ENCODE measurements at places on chromosomes 6 and 20.

DNA sequence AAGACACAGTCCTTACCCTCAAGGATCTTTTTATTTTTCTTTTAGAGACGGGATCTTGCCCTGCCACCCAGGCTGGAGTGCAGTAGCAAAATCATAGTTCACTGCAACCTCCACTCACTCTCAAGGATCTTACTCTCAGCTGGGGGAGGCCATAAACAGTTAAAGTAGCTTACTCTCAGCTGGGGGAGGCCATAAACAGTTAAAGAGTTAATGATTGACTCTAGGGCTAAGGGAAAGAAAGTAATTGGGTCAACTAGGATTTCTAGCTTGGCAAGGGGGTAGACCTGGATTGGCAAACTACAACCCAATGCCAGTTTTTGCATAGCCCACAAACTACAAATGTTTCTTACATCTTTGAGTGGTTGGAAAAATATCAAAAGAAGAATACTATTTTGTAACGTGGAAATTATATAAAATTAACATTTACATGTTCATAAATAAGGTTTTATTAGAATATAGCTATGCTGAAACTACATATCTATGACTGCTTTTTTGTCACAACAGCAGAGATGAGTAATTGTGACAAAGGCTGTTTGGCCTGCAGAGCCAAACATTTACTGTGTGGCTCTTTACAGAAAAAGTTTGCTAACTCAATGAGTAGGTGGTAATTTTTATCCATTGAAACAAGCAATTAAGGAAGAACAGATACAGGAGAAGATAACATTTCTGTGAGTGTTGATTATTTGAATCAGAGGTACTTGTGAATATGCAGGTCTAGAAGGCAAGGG lies 46.4 kb downstream of the PTPRA start:
- DNase-seq, result no peak

GRCh38 chr6:42424906-42425474 lies 26.7 kb downstream of the TRERF1 start:
- no peak for DNase-seq

GRCh38 chr20:6956056-6956455 lies 188.6 kb downstream of the BMP2 start:
- DNase-seq, result no peak

- DNase-seq, result no peak
Observed at GRCh38 chr6:139381216-139381865, 6.9 kb upstream of the CITED2 start.

GRCh38 chr6:112409311-112409710 lies 62.2 kb downstream of the RFPL4B start:
- no peak for DNase-seq

DNA sequence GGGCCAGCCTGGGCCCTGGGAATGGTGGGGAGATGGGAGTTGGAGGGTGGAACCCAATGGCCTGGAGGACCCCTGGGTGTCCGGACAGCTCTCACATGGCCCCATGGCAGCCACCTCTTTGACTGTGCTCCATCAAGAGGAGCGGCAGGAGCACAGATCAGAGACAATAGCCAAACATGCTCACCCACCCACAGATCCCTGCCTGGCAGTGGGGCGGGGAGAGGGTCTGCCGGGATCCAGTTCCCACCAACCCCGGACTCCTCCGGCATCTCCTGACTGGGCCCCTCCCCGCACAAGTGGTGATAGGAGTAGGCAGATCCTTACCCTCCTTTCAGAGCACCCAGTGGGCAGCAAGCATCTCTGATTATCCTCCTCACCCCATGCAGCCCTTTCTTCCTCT lies 31.9 kb upstream of the MRPS18A start:
- DNase-seq, result no peak

DNA sequence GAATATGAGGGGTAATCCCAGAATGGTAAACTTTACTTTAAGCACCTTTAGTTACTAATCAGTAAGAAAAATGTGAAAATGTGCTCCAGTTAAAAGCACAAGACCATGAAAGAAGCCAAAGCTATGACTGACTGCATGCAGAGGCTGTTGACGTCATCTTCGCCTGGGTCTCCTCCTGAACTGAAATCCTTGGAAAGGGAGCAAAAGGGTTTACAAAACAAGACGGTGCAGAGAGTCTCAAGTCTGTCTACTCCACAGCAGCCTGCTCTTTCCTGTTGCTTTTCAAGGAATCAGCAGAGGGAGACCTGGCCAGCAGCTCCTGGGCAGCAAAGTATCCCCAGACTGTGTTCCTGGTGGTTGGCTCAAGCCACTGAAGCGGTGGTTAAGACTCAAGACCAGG lies 10.2 kb downstream of the FKBP1A start:
- DNase-seq, result no peak

DNA sequence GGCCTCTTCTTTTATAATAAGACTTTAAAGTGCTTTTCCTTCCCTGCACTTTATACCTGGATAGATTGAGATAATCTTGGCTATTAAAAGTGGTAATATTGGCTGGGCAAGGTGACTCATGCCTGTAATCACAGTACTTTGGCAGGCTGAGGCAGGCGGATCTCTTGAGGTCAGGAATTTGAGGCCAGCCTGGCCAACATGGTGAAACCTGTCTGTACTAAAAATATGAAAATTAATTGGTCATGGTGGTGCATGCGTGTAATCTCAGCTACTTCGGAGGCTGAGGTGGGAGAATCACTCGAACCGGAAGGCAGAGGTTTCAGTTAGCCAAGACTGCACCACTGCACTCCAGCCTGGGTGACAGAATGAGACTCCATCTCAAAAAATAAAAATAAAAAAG lies 197.1 kb upstream of the RGS17 start:
- DNase-seq, result no peak

DNA sequence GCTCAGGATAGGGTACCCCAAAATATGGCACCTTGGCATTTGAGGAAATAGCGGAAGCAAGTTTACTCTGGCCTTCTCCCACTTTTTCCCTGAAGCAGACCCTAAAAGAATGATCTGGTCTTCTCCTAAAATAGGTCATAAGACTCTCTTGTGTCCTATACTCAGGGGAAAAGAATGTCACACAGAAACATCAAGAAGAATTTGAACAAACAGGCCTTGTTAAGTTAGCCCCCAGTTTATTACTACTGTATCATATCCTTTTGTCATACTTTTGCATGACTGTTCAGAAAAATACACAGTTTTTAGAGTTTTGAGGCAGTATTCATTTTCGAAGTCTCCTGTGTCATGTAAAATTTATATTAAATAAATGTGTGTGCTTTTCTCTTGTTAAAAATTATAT lies 12.5 kb downstream of the TAAR2 start:
- no peak for DNase-seq

GRCh38 chr6:70424291-70424690 lies 11.0 kb downstream of the FAM135A start:
- no peak for DNase-seq

- DNase-seq, result no peak
Observed at GRCh38 chr6:139863346-139863745, 488.9 kb upstream of the CITED2 start.

DNA sequence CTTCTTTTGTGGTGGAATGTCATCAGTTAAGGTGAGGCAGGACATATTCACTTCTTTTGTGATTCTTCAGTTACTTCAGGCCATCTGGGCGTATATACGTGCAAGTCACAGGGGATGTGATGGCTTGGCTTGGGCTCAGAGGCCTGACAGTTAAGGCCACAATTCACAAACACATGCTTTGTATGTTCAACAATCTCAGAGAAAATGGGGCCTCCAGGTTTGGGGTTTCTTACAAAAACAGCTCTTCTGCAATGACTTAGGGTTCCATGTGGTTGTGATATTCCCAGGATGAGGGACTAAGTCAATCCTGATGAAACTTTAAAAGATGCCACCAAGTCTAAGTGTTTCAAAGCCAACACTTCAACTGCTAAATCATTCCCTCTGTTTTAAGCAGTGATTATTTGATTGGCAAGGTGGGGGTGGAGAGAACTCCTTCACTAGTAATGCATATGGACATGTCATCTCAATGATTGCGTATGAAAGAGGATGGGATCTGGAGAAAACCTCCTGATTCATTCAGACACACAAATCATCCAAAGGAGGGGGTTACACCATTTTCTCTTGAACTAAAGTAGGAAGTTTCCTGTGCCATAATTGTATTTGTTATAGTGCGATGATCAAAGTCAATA lies 41.7 kb upstream of the HEY2 start:
- DNase-seq, result no peak

GRCh38 chr20:59575216-59575615 lies 29.1 kb upstream of the PHACTR3 start:
- no peak for DNase-seq

GRCh38 chr20:58023346-58023745 lies 205.1 kb downstream of the ANKRD60 start:
- DNase-seq, result no peak

DNA sequence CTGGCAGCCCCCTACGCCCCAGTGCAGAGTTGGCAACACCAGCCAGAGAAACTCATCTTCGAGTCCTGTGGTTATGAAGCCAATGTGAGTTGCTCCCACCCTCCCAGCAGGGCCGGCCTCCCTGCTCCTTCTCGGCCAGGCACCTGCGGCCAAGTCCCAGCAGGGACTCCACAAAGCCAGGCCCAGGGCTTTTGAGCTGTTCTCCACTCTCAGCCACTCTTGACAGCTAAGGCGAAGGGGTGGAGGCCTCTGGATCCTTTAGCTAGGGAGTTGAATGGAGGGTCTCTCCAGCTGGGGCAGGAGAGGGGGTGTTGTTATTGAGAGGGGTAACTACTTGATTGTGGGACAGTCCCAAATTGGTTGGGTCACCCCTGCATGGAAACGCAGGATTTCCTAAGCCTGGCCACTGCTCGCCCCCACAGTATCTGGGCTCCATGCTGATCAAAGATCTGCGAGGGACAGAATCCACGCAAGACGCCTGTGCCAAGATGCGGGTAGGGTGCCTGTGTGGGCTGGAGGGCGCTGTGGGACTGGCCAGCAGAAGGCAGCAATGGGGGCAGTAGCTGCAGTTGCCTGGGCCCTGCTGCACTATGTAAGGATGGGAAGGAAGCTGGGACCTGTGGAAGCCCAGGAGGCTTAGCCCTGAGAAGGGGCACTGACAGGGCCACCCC lies 58.3 kb downstream of the TCP11 start:
- DNase-seq, result no peak

DNA sequence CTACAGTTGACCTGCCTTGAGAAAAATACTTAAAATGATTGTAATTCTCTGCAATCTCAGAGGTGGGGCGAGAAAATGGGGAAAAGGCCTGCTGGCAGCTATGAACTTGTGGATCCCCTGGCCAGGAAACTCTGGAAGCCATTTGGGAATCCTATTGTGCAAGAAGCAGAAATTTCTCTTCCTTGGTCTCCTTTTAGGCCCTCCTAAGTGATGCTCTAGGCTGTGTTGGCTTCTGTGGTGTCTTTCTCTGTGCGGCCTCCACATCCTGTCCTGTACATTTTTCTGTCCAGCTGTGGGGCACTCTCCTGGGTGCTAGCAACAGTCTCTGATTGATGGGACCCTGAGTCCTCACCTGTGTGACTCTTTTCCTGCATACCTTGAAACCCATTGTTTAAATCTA lies 290.9 kb downstream of the FARS2 start:
- no peak for DNase-seq

GRCh38 chr6:165292657-165293056 lies 16.7 kb downstream of the C6orf118 start:
- DNase-seq, result no peak

- no peak for DNase-seq
Observed at GRCh38 chr6:146434732-146435390, 108.8 kb upstream of the RAB32 start.

- no peak for DNase-seq
Observed at GRCh38 chr20:39850246-39850645, 838.8 kb downstream of the MAFB start.

DNA sequence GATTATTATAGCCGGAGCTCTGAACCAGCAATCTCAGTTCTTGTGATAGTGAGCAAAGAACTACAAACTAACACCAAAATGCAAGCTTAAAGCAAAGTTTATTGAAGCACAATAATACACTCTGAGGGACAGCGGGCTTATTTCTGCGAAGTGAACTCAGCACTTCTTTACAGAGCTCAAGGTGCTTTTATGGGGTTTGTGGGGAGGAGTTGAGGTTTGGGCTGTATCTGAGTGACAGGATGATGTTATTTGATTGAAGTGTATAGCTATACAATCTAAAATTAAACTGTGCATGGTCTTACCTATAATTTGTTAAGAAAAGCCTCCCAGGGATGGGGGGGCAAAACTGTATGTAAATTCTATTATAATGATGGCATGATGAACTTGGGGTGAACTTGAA lies 1.0 kb upstream of the HFE start:
- DNase-seq, result peak; percentile 59

DNA sequence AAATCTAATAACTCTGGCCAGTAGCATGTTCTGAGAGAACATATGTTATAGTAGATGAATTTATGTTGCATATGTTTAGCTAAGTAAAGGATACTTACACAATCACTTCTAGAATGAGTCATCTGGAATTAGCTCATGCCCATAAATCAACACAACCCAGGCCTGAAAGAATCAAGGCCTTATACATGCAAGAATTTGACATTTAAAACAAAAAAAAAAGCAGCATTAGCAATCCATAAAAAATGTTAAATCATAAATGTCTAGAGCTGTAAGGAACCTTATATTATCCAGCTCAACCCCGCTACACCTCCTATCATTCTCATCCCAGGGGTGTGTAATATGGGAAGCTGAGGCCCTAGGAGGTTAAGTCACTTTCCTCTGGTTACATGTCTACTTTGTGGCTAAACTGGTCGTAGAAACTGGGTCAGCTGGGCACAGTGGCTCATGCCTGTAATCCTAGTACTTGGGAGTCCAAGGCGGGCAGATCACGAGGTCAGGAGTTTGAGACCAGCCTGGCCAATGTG lies 105.2 kb upstream of the CARMIL1 start:
- DNase-seq, result no peak

GRCh38 chr6:158374020-158374419 lies 61.8 kb downstream of the TULP4 start:
- DNase-seq, result no peak

DNA sequence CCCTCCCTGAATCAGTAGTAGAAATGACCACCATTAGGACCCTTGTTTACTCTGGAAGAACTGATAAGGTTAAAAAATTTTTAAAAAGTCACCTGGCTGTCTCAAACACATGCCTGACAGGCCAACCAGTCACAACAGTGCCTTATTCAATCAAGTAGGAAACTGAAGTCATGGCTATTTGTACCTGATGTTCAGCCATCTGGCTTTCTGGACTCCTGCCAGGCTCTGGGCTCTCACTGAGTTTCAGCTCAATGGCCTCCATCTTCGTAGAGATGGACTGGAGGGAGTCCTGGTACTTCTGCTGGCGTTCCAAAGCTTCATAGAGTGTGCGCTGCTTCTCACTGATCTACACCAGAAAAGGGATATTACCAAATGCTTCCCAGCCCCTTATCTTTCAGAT lies 343.8 kb downstream of the SYNE1 start:
- no peak for DNase-seq
